Cortex of kidney (tissue), 1 donor: ENCODE measurements at places on chromosomes 4 and X.

DNA sequence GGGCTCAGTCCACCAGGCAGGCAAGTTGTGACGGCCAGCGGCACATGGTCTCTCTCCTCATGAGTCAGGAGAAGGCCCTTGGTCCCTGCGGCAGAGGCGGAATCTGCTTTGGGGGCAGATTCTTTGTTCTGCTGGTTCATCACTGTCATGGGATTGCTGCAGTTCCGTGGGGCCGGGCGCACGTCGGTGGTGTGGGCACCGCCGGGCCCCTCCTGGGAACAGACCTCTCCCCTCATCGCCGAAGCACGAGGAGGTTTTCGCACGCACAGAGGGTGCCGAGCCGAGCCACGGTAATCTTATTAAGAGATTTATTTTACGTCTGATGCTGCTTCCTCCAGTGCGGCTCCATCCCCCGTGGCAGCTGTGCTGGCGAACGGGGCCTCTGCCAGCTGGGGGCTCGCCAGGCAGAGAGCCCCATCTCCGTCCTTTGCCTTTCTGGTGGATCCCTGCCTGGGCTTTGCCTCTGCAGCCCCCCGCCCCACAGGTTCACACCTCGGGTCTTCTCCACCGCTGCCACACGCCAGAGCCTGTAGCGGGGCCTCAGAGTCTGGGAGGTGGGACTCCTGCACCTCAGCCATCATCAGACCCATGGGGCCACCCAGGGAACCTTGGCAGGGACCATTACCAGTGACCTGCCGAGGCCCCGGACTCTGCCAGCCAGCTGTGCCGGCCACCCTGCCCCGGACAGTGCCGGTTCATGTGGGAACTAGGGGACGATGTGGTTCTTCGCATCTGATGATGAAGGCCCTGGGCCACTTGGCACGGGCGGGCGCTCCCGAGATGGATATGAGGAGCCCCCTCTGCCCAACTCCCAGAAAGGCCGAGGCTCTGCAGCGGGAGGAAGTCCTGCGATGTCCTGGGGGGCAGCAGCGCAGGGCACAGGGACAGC, 86.7 kb upstream of the NKX1-1 start:
- DNase-seq: no peak

DNA sequence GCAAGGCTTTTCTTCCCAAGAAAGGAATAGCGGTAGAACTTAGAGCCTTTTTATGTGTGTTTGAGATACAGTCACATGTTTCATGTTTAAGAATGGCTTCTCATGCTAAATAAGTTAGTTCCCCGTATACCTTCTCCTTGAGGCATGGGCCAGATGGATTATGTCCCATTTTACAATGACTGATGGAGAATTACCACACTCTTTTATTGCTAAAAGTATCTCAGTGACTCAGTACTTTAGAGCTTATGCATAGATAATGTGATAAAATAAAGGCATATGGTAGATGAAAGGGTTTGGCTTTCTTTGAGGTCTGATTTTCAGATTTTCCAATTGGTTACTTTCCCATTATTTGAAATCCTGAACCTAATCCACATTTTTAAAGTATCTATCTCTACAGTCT, 121.8 kb upstream of the BMPR1B start:
- DNase-seq: no peak

GRCh38 chr4:8761824-8762205, 109.8 kb downstream of the HMX1 start:
- DNase-seq: no peak

DNA sequence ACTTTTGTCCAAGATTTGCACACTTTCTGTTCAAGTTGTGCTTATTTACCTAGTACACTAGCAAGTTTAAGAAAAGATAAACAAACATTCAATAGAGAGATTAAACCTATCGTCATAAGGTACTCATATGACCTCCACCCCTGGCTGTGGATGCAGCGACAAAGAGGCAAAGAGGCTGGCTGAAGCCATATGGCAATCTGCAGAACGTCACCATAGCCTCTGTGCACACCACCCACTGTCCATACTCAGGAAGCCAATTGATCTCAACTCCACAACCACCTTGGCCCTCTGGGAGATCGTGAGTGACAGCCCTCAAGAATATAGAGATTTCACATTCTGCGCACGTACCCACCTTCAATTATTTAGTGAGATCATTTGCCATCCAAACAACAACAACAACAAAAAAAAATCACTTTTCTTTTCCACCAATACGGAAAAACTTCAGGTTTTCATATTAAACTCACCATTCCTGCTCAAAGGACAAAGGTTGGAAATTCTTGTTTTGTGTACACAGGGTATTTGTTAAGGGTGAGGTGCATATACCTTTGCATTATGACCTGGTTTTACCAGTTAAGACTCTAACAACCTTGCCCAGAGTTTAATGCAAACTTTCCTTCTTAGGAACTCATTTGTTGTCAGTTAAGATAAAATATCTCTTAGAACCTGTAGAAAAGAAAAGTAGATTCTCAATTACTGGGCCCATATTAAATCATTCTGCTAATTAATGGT, 243.0 kb upstream of the FSTL5 start:
- no peak for DNase-seq

DNA sequence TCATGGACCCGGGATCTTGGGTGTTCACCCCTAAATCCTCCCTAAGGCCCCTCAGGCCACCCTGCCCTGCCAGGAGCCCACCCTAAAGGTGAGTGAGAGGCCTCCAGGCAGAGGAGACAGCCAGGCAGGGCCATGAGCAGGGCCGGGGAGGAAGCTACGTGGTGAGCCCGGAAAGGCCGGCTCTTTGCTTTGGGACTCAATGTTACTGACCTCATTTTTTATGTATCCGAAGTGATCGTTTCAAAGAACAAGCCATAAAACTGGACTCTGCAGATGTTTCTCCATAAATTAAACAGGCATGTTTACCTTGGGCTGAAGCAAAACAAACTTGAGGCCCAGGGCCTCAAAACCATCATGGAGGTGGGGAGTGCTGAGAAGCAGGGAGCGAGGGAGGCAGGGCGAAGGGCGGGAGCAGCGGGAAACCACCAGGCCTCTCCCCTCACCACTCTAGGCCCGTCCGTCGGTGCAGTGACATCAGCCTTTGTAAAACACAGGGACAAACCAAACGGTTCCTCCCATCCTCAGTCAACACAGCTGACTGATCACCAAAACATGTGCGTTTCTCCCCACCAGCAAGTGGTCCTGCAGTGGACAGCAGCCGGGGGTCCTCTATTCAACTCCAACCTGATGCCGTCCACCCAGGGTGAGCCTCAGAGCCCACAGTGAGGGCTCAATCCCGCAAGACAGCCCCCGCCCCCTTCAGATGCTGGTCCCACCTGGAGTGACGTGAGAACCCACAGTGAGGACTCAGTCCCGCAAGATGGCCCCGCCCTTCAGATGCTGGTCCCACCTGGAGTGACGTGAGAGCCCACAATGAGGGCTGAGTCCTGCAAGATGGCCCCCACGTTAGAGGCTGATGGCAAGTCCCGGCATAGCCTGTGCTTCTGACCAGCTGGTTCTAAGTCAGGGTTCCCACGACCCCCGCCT, 102.9 kb upstream of the LRPAP1 start:
- DNase-seq: no peak

DNA sequence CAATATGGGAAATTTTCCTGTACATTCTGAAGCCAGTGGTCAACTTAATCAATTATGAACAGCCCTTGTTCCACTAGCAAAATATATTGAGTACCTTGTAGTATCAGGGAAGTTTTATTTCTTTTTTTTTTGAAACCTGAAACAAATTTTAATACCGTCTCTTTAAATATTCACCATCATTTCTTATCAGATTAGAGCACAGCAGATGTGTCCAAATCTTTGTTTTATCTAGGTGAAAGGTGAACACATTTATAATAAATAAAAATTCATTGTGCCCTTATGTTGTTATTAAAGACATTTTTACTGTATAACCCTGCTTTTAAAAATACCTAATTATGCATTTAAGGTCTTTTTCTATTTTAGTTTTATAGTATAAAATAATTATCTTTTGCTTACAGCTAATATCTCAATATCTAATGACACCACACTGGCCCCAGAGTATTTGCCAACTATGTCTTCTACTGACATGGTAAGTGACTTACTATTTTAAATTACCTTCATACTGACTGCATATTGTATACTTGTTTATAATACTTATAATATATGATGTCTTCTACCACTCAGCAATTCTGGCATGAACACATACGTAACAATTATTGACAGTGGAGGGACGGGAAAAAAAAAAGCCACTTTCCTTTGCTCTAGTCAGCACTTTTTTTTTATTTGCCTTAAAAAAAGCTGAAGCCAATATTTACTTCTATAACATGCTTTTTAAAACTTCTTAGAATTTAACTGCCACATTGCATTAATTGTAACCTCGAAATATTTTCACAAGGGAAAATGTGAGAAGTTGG, 147.9 kb downstream of the SLC4A4 start:
- DNase-seq: no peak

GRCh38 chr4:3708611-3709010, 57.6 kb upstream of the ADRA2C start:
- no peak for DNase-seq

GRCh38 chrX:136931661-136932060, 51.1 kb upstream of the RBMX start:
- no peak for DNase-seq

DNA sequence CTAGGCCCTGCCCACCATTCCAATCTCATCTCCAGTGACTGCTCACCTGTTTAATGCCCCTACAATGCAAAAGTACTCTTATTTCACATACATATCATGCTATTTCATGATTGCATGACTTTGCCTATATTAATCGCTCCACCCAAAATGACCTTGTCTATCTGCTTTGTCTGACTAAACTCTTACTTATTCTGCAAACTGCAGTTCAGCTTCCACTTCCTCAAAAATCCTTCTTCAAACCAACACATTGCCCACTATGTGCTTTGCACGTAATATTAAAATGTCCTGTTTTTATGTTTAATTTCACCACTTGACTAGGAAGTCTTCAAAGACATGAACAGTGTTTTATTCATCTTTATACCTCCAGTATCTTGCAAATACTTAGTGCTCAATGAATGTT, 229.6 kb downstream of the OPHN1 start:
- DNase-seq: no peak

DNA sequence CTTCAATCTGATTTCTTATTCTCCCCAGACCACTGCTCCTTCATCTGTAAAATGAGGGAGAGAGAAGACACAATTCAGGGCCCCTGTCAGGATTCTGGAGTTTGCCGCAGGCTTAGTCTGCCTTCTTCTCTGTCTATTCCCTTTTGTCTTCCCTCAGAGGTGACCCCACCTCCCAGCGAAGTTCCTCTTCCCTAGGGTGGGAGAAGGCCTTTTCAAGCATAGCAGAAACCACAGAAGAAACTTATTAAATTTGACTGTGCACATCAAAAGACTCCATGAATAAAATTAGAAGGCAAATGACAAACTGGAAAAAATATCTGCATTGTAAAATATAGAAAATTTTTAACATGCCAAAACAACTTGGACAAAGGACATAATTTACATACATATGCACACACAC, 148.8 kb downstream of the HNRNPD start:
- DNase-seq: no peak

DNA sequence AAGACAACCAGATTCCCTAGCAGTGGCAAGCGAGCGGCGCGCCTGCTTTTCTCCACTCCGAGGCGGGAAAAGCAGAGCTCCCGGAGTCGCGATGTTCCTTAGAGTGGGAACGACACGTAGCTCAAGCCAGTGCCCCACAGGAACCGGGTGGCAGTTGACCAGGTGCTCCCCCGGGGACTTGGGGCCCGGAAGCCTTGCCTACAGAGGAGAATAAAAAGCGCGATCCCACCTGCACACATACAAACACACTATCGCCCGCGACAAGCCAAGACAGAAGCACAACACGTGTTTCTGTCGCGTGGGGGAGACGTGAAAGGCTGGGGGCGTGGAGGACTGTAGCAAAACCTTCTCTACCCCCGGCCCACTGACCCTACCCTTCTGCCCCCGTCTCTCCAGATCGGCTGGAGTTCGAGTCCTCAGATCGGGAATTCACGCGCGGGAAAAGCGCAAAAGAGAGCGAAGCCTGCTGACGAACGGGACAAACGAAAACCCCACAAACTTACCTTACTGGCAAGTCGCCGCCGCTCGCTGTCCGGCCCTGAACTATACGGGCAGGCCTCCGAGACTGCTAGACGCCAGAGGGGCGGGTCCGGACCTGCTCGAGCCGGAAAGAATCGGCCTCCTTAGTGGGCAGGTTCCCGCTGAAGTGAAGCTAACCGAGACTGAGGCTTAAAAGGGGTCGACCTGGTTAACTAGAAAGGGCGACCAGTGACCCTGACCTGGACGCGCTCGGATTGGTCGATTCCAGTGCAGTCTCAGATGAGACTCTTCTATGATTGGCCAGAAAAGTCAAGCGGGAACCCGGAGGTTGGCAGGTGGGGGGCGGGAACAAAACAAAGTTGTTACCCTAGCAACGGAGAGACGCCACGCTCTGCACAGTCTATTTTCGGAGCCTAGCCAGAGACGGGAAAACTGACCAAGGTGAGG, at the start of the genes DNAAF6 and NUP62CL:
TSS of gene DNAAF6 (plus strand) at position 842 of the 927 bp plus-strand sequence. CDS start 6,265 bp downstream, outside the sequence.
TSS of gene NUP62CL (minus strand) at position 664 of the 927 bp plus-strand sequence. CDS start 31,287 bp downstream, outside the sequence.
- no peak for DNase-seq

DNA sequence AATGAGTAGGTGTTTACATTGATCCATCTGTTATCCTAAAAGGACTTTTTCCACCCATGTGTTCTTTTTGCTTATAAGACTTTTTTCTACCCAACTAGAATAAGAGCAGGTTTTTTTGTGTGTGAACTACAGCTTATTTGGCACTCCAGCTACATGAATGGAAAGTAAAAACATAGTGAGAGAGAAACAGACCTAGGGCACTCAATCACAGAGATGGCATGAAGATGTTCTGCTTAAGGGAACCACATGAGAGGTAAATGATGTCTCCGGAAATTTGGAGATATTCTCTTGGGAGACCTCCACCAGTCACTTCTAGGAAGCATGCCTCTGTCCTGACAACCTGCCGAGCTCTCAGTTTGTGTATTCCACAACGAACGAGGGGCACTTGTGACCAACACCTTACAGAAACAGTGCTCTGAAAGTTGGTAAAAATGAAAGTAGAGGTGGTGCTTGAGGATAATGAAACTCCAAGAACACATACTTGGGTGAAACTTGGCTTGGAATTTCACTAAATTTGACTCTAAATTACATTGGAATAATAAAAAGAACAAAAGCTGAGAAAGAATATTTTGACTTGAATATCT, 788.4 kb upstream of the GALNTL6 start:
- no peak for DNase-seq

GRCh38 chr4:133156556-133156955, 7.5 kb downstream of the PCDH10 start:
- no peak for DNase-seq

DNA sequence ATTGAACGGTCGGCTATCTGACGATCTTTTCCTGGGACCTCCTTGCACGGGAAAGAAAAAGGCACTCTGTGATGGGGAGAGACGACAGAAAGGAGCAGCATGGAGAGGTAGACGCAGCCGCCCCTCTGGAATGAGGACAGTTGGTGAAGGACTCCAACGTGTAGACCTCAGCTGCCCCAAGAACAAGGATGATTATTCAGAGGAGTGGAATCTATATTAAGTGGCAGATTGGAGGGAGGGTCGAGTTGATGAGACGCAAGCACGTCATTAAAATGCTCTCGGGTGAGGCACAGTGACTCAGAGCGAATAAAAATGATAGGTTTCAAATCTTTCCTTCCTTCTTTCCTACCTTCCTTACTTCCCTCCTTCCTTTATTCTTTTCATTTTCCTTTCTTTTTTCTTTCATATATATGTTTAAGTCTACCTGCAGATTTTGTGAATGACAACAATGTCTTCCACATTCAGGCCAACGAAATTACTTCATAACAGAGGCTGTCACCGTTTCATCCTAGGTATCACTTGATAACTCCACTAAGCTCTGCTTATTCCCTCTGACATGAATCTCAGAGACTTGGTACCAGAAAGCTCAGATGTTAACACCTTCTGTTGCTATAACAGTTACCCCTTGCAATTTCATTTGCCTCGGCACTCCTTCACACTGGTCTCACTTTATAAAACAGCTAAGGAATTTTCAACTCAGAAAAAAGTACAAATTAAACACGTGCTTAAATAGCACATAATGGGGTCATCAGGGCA, 110.0 kb upstream of the PPARGC1A start:
- DNase-seq: no peak
